ENCODE measurements at places on chromosomes 4 and X.

- no peak for DNase-seq
These were observed 379.7 kb downstream of the TLL1 start for GRCh38 chr4:166252487-166253402.

DNA sequence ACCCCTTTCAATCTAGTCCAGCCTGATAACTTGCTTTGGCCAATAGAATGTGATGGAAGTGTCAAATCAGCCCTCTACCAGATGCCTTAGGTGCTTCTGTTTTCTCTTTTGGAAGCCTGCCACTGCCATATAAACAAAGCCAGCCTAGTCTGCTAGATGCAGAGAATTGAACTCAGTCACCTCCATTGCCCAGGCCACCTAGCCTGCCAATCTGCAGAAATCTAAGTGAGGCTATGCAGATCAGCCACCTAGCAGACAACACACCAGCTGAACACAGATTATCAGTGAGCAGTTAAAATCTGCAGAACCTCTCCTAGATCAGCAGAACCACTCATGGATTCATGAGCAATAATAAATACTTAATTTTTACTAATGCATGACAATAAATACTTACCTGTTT lies 1108.2 kb downstream of the PCDH18 start:
- no peak for DNase-seq

DNA sequence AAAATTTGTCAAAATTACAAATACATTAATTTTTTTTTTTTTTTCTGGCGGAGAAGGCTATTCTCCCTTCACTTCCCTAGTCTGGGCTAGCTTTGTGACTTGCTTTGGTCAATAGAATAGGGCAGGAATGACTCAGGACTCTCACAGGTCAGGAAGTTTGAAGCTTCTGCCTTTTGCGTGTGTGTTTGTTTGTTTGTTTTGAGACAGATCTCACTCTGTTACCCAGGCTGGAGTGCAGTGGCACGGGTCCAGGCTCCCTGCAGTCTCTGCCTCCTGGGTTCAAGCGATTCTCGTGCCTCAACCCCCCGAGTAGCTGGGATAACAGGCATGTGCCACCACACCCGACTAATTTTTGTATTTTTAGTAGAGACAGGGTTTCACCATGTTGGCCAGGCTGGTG lies 55.9 kb upstream of the USP9X start:
- no peak for DNase-seq

DNA sequence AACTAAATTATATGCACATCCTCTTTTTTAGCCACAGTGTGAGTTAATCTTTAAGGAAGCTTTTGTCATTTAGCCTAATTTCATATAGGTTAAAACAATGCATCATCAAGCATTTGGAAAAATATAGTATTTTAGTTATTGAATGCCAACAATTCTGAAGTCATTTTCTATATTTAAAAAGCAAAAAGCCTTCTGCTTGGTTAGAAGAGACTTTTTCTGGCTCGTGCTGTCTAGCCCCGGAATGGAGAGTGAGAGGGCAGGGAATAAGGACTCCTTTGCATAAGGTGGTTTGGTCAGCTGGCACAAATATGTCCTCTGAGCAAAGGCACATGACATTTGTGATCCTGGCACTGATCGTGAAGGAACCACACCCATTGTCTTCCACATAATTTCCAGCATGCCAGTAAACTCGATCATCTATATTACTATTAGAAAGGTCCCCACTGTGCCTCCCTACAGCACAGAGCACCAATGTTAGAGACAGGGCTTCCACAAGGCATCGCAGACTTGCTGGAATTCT lies 393.7 kb upstream of the INTU start:
- no peak for DNase-seq

DNA sequence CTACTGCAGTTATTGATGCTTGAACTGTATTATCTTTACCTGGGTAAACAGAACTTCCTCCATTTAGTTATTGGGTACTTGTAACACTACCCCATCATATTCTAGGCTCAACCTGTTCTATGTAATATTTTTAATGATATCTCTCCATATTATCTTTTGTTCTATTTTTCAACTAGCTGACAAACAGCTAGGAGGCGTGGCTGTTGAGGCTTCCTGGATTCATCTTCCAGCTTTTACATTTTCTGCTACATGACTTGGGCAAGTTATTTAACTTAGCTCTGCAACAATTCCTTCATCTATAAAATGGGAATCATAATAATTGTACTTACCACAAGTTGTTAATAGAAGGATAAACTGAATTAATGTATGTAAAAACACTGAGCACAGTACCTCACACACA lies 349.3 kb downstream of the PTTG2 start:
- DNase-seq, result no peak

DNA sequence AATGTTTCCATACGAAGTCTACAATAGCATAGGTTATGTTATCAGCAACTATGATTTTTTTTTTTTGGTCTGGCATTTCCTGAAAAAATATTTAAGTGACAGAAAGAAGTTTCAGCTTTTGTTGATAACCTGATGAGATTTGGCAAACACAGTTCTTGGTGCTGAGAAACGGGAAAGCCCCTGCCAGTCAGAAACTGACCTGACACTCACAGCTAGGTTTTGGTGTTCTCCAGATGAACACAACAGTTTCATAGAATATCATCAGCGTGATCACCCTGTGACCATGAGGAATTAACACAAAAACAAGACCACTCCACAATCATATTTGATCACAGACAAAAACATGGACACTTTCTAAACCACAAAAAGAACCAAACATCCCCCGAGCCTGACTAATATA lies 152.5 kb upstream of the DCAF8L1 start:
- DNase-seq, result no peak

DNA sequence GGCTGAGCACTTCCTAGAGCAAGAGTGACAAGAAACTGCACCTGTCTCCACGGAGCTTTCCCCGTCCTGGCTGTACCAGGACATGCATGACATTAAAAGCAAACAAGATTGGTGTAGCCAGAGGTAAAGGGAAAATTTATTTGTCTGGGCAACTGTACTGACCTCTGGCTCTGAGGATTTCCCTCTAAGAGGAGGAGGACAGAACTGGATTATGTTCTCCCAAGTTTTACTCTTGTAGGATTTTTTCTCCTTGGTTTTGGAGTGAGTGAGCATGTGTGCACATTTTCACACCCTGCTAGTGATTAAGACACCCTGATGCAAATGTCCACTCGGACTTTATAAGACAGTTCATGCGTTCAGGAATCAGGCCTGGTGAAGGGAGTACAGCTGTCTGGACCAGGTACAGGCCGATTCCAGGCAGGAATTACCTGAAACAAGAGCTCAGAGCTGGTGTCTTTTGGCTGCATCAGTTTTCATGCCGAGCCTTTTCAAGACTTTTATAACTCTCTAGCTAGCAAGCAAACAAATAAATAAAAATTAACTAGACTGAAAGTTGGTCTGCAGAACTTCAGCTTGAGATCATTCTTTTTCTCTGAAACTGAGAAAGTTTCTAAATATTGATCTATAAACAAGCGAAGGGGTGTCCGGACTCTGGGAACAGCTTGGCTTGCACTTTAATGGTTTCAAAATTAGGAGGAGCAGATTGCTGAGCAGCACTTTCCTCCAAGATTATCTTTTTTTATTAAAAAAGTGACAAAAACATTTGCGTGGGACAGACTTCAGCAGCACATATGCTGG lies 51.3 kb upstream of the SPRY1 start:
- DNase-seq, result no peak

Measured in AG04450 (cell line).